ENCODE measurements at places on chromosomes 16 and 17.

- DNase-seq, result no peak
These were observed 4.8 kb downstream of the LHX1 start for GRCh38 chr17:36942019-36942599.

GRCh38 chr16:66447491-66447890, 20.4 kb downstream of the BEAN1 start:
- DNase-seq, result no peak

DNA sequence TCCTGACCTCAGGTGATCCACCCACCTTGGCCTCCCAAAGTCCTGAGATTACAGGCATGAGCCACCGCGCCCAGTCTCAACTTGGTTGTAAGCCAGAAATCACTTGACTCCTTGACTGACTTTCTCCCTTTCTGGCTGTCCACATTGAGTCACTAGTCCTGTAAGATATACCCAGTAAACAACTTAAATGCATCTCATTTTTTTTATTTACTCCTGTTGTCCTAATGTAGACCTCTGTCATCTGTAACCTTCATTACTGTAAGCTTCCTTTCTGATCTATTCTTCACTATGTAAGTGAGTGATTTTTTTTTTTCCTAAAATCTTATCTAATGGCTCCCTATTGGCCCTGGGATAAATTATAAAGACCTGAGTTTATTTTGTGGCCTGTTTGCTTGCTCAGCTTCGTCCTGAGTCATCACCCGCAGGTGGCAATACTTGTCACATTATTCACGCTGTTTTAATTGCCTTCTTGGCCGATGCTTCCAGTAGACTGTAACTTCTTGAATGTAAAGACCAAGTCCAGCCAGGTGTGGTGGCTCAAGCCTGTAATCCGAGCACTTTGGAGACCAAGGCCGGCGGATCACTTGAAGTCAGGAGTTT, 41.0 kb downstream of the PAFAH1B1 start:
- DNase-seq, result no peak

DNA sequence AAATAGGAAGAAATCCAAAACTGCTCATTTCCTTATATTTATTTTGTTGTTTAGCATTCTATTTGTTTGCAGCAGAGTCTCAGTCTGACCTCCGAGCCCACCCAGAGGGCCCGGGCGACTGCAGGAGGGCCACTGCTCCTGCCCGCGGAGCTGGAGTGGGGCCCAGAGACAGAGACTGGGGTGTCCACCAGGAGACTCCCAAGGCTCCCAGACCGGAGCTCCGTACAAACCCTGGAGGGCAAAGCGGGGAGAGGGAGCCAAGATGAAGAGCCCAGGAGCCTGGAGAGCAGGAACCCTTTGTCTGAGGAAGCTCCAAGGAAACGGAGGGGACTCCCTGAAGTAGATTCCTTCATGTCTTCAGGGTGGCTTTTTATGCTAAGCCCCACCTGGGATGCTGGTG, 57.9 kb downstream of the AXIN2 start:
- DNase-seq, result no peak

- no peak for DNase-seq
These were observed 122.2 kb downstream of the CCDC182 start for GRCh38 chr17:57622683-57623433.

- DNase-seq, result no peak
These were observed 52.3 kb downstream of the PRMT7 start for GRCh38 chr16:68362947-68363657.

GRCh38 chr16:82819286-82819685, 192.5 kb downstream of the CDH13 start:
- DNase-seq, result no peak

GRCh38 chr16:49876716-49877129, 20.8 kb upstream of the ZNF423 start:
- DNase-seq, result no peak

GRCh38 chr17:59047616-59048015, 59.1 kb downstream of the TRIM37 start:
- DNase-seq, result no peak
